Hematopoietic multipotent progenitor cell treated with erythropoietin and hydrocortisone succinate and interleukin-3 and kit ligand, for 17 days (in vitro differentiated cells): ENCODE measurements at places on chromosomes 2 and 18.
A peak's percentile ranks its signal among the peaks of the same experiment; 100 is the strongest.

- no peak for DNase-seq
Measured at GRCh38 chr2:174663550-174663949, 65.9 kb upstream of the WIPF1 start.

DNA sequence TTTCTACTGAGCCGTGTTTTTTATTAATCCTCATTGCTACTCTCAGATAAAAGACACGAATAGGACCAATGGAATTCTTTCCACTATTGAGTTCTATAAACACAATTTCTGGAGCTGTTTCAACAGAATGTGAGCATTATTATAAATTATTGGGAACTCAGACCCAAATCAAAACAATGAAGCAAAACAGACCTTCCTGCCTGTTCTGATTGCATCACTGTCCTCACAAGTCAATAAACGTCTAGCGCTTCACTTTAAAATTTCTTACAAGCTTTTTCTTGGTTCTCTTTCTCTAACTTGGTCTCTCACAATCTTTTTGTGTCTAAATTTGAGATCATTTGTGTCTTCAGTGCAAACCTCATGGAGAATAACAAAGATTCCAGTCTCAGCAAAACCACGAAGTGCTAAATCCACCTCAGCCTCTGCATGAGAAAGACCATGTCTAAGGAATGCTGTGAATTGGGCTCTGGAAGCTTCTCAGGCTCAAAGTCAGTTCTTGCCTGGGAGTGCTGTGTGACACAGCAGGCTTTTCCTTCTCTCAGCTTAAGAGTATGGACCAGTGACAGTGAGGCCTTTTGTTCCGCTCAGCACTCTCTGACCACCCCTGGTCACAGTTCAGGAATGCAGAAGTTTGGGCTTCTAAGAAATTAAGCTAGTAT, 22.8 kb downstream of the ARHGAP28 start:
- DNase-seq, result no peak

DNA sequence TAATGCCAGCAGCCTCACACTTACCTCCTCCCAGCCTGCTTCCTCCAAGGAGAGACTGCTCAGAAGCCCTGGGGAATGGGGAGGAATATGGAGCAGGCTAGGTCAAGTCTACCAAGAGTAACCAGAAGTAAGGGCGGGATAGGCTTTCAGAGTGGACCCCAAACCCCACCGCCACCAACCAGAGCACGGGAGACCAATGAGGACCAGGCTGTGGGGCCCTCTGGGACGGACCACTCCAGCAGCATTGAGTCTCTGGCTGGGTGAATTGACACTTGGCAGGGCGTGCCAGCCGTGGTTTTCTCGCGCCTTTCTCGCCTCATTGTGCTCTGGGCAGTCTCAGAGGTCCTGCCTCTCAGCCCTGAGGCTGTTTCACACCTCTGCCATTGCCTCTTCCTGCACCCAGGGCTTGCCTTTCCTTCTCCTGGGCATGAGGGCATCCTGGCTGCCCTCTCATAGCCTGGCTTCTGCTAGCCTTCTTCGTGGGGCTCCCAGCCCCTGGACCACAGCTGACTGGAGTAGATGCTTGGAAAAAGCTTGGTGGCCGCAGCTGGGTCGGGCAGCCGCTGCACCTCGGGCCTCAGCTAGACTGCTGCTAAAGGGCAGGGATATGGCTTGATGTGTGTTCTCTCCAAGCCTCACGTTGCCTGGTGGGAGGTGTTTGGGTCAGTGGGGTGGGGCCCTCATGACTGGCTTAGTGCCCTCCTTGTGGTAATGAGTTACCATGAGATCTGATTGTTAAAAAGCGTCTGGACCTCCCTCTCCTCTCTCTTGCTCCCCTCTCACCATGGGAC, 40.5 kb upstream of the HS6ST1 start:
- DNase-seq, result no peak

- no peak for DNase-seq
Measured at GRCh38 chr2:25587361-25587760, 86.0 kb downstream of the DTNB start.

GRCh38 chr2:122328816-122329215, 573.4 kb downstream of the TSN start:
- DNase-seq, result no peak

DNA sequence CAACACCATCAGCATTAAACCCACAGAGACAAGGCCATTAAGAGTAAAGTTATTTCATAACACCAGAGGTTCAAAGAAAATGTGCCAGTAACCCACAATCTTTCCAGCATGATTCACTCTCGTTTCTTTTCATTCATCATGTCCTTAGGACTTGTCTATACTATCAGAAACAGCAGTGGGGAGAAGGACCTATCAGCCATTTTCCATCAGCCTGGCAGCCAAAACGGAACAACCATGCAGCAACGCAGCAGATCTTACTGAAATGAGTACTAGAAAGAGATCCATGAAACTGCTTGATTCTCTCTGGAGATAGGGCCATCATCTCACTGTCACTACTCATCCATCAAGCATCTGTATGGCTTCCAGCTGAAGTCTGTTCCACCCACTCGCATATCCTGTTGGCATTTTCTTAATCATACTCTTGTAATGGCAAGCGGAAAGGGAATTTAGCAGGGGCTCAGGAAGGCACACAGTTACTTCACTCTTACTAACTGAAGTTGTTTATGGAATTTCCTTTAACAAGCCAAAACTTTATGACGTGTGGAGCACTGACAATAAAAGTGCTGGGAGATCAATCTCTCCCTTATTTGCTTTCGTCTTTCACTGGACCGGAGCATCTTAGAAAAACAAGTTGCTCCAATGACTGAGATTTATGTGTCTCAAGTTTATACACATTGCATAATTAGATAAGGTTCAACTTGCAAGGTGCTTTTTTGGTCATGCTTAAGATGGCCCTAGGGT, 69.7 kb downstream of the EPHA4 start:
- no peak for DNase-seq

DNA sequence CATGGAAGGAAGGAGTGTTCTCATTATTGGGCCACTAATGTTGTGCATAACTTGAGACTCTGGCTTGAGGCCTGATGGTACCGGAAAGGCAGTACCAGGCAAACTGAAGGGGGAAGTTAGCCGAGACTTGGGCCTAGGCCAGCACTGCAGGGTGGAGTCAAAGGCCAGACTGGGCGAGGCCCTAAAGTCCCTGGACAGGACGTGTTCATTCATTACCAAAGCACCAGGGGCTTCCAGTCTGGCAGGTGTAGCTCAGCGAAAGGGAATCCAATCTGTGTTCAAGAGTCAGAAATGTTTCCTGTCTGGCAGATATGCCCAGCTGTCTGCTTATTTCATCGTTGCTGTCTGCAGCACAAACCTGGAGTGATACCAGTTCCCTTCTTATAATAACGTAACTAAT, 4.7 kb upstream of the ITSN2 start:
- peak; percentile 34 for DNase-seq

GRCh38 chr2:118850168-118850900, 2.9 kb upstream of the EN1 start:
- no peak for DNase-seq

DNA sequence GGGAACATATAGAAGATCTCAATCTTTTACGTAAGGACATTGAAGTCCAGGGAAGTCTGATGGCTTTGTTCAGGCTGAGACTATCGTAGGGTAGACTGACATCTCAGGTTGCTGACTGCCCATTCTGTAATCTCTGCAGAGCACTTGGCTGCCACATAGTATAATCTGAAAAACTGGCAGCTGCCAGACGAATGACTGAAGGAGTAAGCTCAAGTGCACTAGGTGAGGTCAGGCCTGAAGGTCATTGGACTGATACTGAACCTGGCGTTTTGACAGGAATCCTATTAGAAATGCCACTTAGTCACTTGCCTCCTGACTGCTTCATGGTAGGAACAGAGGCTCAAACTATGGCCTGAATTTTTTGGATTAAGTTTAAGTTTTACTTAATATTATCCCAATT, 23.5 kb downstream of the GPD2 start:
- DNase-seq, result peak; percentile 45

- DNase-seq, result no peak
Measured at GRCh38 chr18:73318739-73319479, 451.1 kb upstream of the NETO1 start.

DNA sequence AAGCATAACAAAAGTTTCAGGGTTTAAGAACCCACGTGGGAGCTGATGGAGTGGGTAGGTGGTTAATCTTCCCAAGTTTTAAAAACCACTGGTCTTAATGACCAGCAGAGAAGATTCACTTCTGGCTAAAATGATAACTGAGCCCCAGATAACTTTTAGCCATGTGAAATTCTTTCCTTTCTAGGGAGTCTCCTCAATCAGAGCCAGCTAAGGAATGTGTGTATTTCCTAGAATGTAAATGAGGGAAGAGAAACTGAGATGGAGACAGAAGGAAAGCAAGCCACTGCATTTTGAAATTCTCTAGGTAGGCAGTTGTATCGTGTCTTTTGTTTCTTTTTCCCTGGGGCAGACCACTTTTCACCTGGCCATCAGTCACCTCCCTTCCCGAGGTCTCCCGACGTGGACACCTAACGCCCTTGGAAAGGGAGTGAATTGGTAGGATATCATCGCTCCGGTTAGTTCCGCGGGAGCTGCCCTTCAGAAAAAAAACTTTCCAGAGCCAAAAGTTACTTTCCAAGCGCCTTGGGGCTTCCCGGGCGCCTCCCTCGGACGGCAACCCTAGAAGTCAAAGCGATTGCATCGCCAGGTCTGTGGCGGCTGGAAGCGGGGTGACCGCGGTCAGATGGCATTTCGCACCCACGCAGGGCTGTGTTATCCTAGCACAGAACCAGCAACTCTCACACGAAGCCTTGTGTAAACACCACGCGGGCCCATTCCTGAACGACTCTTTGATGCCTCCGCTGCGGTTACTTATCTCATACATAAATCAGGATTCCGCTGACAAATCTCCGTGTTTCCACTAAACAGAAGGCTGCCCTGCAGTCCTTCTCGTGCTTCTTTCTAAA, 1.3 kb downstream of the COLEC12 start:
- DNase-seq, result no peak

GRCh38 chr18:56221195-56222065, 417.0 kb downstream of the TXNL1 start:
- no peak for DNase-seq

- DNase-seq, result no peak
Measured at GRCh38 chr2:41182961-41183360, 731.1 kb upstream of the SLC8A1 start.

- DNase-seq, result no peak
Measured at GRCh38 chr18:8762968-8763367, 57.6 kb downstream of the MTCL1 start.

- no peak for DNase-seq
Measured at GRCh38 chr2:108414256-108414876, 34.6 kb upstream of the GCC2 start.

DNA sequence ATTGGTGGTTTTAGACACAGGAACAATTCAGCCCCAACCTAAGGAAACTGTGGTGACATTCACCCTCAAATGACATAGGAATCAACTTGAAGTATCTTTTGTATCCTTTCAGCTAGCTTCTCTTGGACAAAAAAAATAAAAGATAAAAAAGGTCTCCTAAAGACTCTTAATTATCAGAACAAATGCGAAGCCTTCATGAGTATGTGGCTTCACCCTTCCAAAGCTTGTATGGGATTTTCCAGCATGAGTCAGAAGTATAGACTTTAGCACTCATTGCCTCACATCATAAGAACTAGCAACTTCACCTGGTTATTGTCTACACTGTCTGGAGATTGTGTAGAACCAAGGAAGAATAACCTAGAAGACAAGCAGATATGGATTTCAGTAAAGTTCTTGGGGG, 135.4 kb downstream of the LAMA3 start:
- no peak for DNase-seq

DNA sequence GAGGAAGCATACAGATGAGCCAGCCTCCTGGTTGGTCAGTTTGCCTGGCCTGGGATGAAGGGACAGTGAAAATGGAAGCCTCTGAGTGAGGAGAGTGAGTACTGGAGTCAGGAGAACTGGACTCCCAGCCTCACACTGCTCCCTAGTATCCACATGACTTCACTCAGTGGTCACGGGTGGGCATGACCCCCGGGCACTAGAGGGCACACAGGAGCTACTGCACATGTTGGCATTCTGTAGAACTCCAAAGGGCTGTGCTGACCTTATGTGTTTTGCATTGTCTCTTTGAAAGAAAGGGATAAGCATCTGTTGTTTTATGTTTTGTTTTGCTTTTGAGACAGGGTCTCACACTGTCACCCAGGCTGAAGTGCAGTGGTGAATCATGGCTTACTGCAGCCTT, 23.7 kb downstream of the NCAPH start:
- DNase-seq, result no peak

DNA sequence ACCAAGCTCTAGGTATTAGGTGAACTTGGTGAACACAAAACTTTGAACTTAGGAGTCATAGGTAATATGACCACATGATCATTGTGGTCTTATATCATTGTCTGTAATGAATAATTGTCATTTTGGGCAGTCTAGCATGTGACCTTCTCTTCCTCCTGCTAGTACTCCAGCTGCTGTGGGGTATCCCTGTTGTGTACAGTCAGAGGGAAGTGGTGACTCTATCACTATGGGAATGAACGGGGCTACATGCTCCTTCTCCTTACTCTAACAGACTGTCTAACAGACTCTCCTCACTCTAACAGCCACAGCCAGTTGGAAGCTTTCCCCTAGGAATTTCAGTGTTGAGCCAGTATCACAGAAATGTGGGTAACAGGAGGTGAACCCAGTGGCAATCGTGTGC, 68.2 kb upstream of the NEDD4L start:
- DNase-seq, result no peak

GRCh38 chr18:10093445-10093844, 179.6 kb downstream of the VAPA start:
- DNase-seq, result no peak

DNA sequence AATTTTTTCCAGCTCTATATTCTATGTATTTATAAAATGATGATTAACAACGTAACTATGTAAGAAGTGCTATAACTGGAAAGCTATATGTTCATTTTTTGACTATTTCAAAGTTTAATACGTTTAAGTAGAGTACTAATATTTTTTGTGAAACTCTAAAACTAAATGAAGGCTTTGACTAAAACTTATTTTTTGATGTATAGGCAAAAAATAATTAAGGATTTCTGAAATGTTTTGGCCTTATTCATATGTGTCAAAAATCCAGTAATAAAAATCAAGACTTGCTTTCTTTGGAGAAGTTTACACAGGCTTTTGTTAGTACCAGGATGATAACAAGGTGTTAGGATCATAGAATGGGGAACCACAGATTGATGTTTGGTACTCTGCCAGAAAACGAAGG, 58.2 kb upstream of the ZEB2 start:
- no peak for DNase-seq

- no peak for DNase-seq
Measured at GRCh38 chr2:1869987-1870386, 125.7 kb upstream of the PXDN start.

DNA sequence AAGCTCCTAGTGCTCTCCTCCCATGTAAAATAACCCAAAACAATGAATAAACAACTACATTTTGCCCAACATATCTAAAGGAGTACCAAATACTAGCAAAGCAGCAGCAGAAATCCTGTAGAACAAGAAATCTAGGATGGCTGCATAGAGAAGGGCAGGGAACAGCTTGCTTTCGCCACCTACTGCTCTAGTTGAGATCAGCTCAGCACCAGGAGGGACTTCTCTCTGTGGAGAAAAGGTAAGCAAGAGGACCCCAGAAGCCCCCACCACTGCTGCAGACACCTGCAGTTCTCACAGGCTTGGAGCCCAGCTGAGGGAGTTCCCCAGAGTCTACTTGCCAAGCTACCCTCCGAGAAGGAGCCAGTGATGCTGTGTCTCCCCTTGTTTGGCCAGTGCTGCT, 243.0 kb upstream of the CHST9 start:
- no peak for DNase-seq

GRCh38 chr18:3485153-3486149, 35.5 kb downstream of the TGIF1 start:
- no peak for DNase-seq
